GM04503 (cell line): ENCODE measurements at places on chromosomes 13 and 19.

DNA sequence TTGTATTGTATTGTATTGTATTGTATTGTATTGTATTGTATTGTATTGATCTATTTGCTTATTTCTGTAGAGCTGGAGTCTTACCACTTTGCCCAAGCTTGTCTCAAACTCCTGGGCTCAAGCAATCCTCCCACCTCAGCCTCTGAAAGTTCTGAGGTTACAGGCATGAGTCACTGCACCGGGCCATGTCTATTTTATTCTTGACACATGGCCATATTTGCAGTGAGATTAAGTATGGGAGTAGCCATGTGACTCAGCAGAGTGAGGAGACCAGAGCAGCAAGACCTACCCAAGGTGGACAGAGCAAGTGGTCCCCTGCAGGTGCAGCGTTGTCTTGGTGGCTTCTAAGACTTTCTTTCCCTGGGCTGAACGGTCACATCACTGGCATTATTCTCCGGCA, 49.1 kb upstream of the UBAC2 start:
- peak; percentile 27 for DNase-seq

- DNase-seq = no peak
Observed at GRCh38 chr13:30791354-30792001, 56.1 kb downstream of the ALOX5AP start.

- DNase-seq = no peak
Observed at GRCh38 chr19:1856345-1856697, 7.1 kb downstream of the KLF16 start.

DNA sequence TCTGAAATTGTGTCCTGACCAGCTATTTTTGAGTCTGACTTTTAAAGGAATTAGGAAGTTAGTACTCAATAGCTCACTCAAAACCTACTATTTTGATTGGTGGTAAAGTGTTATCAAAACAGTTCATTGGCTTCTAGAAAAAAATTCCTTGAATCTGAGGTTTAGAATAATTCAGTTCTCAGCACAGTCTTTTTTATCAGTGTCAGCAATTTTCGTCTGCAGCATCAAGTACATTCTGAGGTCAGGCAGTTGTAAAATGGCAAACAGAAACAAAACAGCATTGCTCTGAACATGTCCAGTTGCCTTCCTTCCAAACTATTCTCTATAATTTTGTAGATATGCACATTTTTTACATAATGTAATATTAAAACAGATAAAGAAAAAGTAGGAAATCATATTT, 1644.1 kb downstream of the SLITRK5 start:
- DNase-seq = no peak

GRCh38 chr19:1455002-1455335, 5.0 kb downstream of the APC2 start:
- DNase-seq = no peak

- no peak for DNase-seq
Observed at GRCh38 chr13:91346850-91347201, 661 bp upstream of the MIR17HG start.

DNA sequence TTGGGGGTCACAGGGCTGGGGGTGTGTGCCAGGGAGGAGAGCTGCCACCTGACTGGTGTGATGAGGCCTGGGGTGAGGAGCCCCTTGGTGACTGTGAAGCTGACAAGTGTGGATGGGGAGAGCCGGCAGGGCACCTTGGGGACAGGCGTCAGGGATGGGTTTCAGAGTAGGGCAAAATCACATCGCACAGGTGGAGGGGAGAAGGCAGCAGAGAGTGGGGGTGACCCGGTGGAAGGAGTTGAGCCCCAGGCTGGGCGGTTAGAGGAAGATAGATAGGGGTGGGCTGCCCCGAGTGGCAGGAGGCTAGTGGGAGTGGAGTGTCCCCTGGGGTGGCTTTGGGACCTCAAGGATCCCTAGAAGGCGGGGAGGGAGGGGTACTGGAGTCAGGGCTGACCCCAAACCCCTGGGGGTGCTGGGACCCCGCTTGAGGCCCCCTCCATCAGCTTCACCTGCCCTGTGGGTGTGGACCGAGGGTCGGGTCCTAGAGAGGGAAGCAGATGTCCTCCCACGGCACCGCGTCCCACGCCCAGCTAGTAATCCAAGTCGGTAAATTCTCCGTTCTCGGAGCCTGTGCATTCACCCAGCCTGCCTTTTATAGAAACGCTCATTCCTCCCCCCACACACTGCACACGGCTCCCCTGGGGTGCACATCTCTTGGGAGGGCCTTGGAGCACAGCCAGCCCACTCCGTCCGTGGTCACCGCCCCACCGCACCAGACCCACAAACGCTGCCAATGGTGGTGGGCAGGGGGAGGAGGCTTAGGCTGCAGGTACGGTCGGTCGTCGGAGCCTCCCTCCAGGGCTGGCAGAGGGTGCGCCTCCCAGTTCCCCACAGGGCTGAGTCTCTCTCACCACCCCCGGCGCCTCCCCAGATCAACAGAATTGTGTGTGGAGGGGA, 2.4 kb downstream of the CTXN1 start:
- no peak for DNase-seq

- DNase-seq = no peak
Observed at GRCh38 chr19:49690079-49690655, 749 bp upstream of the CPT1C start.

DNA sequence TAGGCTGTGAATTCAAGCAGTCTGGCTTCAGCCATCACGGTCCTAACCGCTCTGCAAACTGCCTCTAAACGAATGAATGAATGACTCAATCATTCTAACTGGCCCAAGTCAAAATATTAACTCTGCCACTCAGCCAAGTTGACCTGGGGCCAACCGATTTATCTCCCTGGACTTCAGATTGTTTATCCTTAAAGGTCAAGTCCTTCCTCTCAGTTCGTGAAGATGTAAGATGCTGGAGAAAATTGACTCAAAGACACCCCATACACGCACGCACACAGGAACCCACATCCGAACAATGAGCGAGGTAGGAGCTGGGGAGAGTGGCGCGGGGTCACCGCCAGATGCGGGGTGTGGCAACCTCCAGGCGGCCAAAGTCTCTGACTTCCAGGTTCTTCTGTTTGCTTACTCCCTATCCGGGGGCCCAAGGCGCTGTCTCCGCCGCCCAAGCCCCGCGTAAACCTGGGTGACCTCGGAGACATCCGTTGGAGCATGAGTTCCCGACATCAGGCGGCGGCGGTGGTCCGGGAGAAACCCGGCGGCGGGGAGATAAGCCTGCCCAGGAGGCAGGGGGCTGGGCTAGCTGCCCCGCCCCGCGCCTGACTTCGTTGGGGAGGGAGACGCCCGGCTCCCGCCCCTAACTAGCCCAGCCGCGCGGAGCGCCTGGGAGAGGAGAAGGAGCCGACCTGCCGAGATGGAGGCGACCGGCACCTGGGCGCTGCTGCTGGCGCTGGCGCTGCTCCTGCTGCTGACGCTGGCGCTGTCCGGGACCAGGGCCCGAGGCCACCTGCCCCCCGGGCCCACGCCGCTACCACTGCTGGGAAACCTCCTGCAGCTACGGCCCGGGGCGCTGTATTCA, at the start of gene CYP2S1:
TSS of gene CYP2S1 (plus strand) at position 646 of the 856 bp plus-strand sequence. CDS start at position 692, 46 bp downstream.
- DNase-seq = no peak

DNA sequence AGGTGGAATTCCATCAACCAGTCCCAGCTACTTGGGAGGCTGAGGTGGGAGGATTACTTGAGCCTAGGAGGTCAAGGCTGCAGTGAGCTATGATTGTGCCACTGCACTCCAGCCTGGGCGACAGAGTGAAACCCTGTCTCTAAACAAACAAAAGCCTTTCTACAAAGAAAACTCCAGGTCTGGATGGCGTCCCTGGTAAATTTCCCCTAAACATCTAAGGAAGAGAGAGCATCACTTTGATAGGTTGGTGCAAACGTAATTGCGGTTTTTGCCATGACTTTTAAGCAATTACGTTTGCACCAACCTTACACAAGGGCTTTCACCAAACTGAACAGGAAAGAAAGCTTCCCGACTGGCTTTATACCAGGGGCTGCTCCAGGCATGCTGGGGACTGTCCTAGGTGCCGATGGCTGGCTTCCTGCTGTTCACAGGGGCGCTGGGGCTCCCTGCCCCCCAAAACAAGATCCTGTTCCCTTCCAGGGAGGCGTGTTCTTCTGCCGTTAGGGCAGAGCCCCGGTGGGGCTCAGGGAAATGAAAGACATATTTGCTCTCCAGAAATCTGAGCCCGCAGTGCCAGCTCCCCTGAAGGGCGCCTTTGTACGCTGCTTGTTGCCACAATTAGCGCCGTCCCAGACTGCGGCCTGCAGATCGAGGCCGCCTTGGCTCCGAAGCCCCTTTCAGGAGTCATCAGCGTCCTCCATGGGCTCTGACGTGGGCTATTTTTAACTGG, 38.7 kb upstream of the KLF2 start:
- no peak for DNase-seq

GRCh38 chr19:54316746-54317107, 3.8 kb upstream of the LILRA5 start:
- no peak for DNase-seq

- no peak for DNase-seq
Observed at GRCh38 chr19:53971673-53972072, 8.9 kb downstream of the CACNG8 start.

DNA sequence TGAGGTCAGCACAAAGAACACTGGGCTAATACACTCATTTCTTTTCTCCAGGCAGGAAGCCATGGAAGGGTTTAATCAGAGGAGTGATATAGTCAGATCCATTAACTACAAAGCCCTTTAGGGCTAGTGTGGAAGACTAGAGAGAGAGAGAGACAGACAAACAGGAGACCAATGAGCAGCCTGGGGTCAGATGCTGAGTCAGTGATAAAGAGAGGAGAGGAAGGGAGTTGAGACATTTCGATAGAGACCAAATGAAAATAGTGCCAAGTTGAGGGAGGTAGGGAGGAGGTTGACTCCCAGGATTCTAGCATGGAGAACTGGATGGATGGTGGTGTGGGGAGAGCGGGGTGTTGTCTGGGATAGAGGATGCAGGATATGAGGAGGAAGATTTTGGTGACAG, 18.2 kb downstream of the ZNF473 start:
- no peak for DNase-seq

GRCh38 chr19:50486823-50487515, 10.3 kb upstream of the GARIN5A start:
- DNase-seq = no peak

DNA sequence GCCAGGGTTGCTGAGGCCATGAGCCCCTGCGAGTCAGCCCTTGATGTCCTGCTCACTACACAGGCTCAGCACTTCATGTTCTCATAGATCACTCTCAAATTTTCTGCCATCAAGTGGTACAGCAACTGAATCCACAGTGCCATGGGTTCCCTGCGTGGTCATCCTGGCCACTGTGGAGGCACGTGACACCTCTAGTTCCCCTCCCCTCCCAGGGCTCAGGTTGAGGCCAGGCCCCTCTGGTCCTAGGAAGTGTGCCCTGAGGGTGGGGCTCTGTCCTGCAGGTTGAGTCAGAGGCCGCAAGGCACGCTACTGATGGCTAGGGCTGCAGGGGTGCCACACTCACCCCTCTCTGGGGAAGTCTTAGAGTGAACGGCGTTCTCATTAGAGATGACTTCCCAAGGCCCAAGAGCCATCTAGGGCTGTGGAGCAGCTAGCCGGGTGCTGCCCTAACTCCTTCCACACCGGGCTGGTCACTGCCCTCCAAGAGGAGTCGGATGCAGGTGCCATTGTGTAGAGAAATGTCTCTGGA, 39.8 kb upstream of the TPM4 start:
- DNase-seq = no peak

DNA sequence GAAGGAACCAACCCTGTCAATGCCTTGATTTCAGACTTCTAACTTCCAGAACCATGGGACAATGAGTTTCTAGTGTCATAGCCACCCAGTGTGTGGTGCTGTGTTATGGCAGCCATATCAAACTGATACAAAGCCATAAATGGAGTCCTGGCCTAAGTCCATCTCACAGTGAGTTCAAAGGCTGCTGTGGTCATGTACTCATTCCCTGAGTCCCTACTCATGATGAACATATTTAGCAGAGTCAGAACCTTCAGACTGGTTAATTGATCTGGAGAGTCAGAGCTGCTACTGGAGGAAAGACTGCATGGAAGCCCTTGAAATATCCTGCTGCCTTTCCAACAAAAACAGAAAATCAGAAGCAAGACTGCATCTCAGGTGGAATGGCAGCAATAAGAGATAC, 39.2 kb upstream of the CSNK1A1L start:
- no peak for DNase-seq

DNA sequence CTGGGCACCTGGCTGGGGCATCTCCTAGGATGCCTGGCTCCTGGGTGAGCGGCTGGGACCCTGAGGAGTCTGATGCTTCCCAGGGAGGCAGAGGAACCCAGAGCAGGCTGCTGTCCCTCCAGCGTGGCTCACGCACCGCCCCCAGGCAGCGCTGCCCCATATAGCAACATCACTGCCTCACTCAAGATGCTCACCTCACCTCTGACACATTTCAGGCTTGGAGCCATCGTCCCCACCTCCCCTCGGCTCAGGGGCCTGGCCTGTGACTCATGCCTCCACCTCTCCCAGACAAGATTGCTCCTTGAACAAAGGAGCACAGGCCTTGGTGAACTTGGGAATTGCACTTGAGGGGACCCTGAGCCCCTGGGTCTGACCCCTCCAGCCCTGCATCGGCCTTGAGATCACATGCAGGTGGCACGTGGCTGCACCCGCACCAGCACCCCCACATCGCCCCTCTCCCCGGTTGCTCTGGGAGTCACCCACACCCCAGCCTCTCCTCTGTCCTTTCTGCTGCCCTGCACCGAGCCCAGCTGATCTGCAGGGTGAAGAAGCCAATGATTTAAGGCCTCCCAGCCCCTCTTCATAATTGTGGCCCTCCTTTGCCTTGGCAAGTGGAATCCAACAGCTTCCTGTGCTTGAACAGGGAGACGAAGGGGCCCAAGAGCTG, 11.2 kb downstream of the CEBPA start:
- no peak for DNase-seq

- DNase-seq = no peak
Observed at GRCh38 chr19:57672466-57672865, 3.7 kb downstream of the ZSCAN4 start.

- no peak for DNase-seq
Observed at GRCh38 chr13:77397636-77398035, 70.7 kb upstream of the MYCBP2 start.

GRCh38 chr19:29645911-29646310, 19.4 kb upstream of the PLEKHF1 start:
- DNase-seq = no peak

- DNase-seq = peak; percentile 57
Observed at GRCh38 chr13:107099661-107100060, 531.7 kb upstream of the ARGLU1 start.

DNA sequence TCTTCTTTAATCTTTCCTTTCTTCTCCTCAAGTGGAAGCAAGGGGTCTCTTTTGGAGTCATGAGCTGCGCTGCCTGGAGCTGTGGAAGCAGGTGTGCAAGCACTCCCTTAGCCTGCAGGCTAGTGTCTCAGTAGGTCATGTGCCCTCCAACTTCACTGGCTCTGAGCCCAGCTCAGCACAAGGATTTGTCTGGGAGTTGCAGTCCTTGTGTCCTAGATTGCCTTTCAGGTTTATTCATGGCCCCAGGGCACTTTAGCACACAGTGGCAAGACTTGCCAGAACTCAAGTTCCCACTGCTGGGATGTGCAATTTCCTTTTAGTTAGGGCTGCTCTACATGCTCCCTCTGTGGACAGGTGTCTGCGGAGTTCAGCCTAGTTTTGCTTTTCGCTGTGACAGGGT, 211.7 kb downstream of the LIG4 start:
- no peak for DNase-seq
